ENCODE measurements at places on chromosomes 3 and 15.

DNA sequence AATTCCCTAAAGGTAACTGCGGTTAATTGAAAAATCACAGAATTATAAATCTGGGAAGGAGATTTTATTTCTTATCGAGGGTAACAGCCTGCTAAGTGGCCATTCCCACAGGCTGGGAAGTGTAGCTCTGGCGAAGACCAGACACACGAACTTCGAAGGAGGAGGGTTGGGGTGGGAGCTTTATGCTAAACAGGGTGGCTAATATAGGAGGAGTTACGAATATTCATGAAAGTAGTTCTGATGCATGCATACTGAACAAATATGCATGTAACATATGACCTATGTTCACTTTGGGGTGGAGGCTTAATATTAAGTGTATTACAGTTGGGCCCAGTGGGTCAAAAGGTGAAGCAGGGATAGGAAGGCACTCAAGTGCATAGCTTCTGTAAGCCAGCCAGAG lies 221.6 kb downstream of the FGF12 start:
- DNase-seq, result no peak

DNA sequence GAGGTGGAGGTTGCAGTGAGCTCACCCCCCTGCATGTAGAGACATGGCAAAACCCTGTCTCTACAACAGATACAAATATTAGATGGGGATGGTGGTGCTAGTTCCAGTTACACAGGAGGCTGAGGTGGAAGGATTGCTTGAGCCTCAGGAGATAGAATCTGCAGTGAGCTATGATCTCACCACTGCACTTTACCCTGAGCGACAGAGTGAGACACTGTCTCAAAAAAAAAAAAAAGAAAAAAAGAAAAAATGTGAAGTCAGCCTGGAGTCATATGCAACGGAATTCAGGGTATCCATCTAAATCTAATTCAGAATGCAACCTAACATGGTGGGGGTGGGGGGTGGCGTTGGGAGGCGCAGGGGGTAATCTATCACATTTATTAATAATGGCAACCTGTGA lies 37.1 kb upstream of the NR2F2 start:
- DNase-seq, result no peak

GRCh38 chr3:172018364-172018763 lies 21.0 kb upstream of the FNDC3B start:
- DNase-seq, result no peak

DNA sequence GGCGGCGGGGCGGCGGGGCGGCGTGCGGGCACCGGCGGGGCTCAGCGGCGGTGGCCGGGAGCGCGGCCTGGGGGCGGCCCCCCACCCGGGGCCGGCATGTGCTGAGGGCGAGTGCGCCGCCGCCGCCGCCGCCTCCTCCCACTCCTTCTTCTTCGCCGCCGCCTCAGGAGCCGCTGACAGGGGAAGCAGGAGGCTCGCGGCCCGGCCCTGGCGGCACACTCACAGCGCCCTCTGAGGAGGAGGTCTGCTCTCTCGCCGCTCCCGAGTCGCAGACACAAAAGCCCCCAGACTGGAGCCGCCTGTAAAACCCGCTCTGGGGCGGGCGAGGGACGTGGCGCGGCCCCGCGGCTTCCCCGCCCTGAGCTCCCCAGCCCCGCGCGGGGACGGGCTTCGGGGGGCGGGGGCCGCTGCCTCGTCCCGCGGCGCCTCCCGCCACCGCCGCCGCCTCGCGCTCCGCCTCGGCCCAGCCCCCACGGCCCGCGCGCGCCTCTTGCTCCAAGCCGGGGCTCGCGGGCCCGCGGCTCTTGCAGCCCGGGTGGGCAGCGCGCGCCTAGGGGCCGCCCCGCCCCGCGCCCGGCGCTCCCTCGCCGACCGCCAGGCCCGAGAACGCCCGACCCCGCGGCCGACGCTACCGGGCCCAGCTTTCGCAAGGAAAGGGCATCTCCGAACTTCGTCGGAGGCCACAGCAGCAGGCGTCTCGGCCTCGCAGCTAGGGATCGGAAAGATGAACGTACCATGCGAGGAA lies at the start of gene PYGO1:
TSS of gene PYGO1 (minus strand) at position 276 of the 745 bp plus-strand sequence. CDS start 462 bp downstream, outside the sequence.
- peak; percentile 40 for DNase-seq

DNA sequence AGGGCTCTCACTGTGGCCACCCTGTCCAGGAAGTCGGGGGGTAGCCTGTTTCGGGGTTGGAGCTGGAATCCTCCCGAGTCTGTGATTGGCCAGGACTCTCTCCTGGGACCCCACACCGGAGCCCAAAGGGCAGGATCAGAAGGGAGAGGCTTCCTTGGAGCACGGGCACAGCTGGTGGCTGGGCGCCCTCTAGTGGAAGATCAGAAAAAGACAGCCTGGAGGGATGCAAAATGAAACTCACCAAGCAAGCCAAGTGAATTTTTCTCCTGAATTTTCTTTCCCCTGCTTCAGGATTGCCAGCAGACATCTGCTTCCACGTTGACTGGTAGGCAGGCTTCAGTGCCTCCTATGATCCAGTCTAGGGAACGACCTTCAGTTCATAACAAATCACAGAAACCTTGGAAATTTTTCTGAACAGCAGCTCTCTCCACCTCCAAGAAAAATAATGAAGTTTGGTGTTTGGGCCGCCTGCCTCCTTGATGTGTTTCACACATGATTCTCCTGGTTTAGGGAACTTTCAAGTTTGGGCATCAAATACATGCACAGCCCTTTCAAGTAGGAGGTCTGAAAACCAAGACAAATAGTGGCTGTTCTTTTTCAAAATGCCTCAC lies 224.6 kb downstream of the VPS13C start:
- peak; percentile 73 for DNase-seq

DNA sequence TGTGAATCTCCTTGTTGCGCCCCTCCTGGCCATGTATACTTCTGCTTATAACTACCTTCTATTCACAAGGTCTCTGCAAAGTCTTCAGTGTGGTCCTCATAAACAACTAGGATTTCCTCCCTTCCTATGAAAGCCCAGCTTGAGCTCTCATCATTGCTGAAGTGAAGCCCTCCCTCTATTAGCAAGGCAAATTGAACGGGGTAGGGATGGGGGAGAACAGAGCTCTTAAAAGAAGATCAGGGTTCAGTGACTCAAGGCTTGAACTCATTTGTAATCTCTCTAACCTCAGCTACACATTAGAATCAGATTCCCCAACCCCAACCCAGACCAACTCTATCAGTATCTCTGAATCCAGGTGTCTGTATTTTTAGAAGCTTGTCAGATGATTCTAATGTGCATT lies 88.3 kb upstream of the ST8SIA2 start:
- DNase-seq, result no peak
